Thymus (tissue), 14 donors: ENCODE measurements at places on chromosomes 4 and X.

GRCh38 chrX:42695800-42696358, 82.1 kb downstream of the PPP1R2C start:
- no peak for DNase-seq

GRCh38 chr4:48093991-48094416, 40.0 kb downstream of the TXK start:
- DNase-seq, result no peak

- DNase-seq, result no peak
Observed at GRCh38 chrX:101550751-101551379, 518 bp downstream of the ARMCX1 start.

DNA sequence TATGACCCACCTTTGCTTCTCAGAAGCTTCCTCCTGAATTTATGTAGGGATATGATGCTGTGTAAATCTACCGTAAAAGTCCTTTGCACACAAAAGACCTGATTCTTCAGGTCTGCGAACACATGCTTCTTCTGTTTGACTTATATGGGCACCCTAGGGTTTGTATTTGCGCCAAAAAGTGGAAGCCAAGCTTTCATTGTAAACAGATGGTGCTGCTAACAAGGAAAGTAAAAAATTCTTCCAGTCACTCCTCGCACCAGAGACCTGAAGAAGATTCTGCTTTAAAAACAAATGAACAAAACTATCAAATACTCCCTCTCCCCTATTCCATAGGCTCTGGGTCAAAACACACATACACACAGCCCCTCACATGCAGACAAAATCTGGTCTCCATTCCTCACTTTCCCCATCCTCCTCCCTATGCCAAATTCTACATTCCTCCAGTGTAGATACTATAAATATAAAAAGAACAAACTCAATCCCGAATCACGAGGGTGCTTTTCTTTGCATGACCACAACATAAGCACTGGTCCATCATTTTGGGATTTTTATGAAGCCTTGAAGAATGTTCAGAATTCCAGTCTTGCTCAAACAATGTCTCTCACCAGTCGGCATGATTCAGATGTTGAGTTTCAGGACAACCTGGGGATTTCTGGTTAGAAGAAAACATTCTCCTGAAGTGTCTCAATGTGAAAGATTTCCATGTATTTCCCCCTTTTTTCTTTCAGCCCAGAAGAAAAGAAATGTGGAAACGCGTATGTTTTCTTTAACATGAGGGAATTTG, 125.1 kb downstream of the PALLD start:
- DNase-seq, result no peak

- no peak for DNase-seq
Observed at GRCh38 chrX:97806238-97806637, 922.5 kb downstream of the RPA4 start.
